ENCODE measurements at places on chromosomes 3 and 15.
A peak's percentile ranks its signal among the peaks of the same experiment; 100 is the strongest.

- DNase-seq: no peak
Observed at GRCh38 chr3:188507244-188507720, 353.3 kb downstream of the LPP start.

DNA sequence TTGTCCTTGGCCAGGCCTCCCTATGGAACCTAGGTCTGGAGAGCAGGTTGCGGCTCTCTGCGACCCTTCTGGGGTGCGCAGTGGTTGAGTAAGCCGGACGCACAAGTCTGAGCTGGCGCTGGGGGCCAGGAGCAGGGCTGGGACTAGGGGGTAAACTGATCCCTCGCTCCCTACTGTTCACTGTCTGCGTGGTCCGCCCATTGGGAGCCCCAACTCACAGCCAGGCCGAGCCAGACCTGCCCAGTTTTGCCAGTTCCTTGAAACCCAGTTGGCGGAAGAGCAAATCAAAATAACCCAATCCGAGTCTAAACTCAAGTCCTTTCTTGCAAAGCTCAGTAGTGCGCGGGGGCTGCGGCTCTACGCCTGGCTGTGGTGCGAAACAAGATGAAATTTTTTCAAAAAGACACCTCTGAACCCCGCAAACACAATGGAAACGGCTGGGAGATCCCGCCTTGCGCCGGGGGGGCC lies 17.5 kb downstream of the RGMA start:
- DNase-seq: no peak

DNA sequence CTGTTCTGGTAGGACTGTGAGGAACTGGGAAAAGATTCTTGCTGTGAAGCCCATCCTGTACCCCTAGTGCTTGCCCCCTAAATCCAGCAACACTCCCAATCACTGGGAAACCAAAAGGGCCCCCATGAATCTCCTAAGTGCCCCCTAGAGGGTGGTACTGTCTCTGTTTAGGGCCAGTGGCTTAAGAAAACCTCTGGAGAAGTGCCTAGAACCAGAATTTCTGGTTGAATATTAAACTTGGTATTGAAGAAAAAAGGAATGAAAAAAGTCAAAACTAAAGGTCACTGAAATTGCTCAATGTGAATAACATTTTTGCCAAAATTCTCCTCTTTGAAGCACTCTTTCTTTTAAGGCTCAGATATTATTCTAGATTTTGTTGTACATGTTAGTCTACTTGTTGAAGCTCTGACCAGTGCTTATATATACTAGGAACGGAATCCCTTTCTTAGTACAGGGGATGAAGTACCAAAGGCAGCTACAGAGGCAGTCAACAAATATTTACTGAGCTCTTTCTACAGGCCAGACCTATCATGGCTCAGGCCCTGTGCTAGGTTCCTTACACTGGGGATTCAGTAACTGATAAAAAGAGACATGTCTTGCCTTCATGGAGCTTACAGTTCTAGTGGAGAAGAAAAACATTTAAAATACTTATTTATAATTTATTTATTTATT lies 138.8 kb downstream of the MYLK start:
- DNase-seq: no peak

DNA sequence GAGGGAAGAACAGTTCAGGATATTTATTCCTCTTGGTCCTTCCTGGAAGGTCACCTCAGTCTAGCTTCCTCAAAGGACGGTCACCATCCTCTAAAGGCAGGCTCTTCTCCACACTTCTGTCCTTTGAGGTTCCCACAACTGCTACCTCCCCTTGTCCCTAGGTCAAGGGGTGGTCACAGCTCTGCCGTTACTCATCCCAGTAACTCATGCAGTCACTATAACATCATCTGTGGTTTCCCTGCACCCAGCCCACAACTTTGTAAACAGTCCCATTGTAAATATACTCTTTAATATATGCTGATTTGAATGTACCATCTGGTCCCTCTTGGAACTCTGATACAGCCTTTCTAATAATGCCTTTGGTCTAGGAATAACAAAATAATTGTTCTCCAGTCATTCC lies 887.4 kb downstream of the FHIT start:
- DNase-seq: no peak

- peak; percentile 92 for DNase-seq
Observed at GRCh38 chr3:128680603-128681368, 30.2 kb upstream of the RPN1 start.

DNA sequence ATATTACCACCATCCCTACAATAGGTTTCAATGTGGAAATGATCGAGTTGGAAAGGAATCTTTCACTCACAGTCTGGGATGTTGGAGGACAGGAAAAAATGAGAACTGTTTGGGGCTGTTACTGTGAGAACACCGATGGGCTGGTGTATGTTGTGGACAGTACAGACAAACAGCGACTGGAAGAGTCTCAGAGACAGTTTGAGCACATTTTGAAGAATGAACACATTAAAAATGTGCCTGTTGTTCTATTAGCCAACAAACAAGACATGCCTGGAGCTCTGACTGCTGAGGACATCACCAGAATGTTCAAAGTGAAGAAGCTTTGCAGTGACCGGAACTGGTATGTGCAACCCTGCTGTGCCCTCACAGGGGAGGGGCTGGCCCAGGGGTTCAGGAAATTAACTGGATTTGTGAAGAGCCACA lies 510 bp downstream of the ARL14 start:
- DNase-seq: no peak

- no peak for DNase-seq
Observed at GRCh38 chr3:167851749-167852148, 116.2 kb downstream of the SERPINI1 start.

DNA sequence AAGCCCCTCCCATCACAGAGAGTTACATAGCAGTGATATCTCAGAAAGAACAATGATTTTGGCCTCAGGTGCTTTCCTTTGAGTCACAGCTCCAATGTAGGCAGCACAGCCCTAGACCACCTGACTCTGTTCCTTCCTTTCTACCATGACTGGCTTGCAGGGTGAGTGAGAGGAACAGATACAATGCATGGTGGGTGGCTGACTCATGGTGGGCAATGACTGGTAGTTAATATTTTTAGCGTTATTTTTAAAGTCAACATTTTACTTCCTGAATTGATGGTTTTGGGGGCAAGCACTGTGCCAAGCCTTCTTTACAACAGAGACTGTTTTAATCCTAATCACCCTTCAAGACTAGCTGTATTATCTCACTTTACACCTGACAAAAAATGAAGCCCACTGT lies 32.8 kb upstream of the ST3GAL6 start:
- DNase-seq: no peak

DNA sequence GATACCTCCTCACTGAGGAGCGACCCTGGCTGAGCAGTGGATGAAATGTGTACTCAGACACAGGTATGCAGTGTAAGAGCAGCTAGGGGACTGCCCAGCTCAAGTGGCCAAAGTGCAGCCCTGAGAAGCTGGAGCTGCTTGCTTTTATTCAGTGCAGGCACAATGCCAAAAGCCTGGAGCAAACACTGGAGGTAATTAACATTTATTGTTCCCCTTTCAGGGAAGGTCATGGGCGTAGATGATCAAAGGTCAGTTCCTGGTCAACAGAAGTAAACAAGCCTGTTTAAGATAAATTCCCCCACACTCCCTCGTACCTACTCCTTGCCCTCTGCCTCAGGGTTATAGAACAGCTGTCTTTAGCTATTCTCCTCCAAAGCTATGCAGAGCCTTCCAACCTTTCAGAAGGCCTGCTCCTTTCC lies 17.5 kb downstream of the PLA2G4F start:
- no peak for DNase-seq

GRCh38 chr3:154552338-154552737 lies 122.3 kb upstream of the GPR149 start:
- DNase-seq: no peak

DNA sequence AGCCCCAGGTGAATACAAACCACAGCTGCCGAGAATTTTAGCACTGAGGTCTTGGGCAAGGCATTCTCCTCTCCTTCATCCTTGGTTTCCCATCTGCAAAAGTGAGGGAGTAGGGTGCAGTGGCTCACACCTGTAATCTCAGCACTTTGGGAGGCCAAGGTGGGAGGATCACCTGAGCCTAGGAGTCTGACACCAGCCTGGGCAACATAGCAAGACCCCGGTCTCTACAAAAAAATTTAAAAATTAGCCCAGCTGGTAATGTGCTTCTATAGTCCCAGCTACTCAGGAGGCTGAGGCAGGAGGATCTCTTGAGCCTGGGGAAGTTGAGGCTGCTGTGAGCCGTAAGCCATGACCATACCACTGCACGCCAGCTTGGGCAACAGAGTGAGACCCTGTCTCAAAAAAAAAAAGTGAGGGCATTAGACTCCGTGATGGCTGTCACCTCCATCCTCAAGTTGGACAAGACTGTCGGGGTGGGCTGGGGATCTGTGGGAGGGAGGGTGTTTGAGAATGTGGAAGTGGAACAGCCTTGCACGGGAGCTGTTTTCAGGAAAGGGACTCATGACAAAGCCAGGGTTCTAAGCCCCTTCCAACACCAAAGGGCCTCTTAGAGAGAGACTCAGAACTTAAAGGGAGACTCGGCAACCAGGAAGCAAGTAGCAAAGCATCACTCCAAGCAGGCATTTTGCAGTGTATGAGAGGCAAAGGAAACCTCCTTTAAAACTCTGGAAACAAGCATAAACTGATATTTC lies 46.0 kb upstream of the FURIN start:
- DNase-seq: no peak
